ENCODE measurements at places on chromosomes 7 and 10. TPM values are rescaled to one million over a fixed set of nuclear protein-coding genes. Genes with fewer than 3 reads are reported as not detected.

The PILRA gene
- 0.28 TPM for total RNA-seq

The DYNC1I1 gene
- 1.4 TPM for total RNA-seq

The LRRC61 gene
- 38.3 TPM for total RNA-seq

The TFR2 gene
- 2.0 TPM for total RNA-seq

The KIAA1549 gene
- total RNA-seq, result 6.0 TPM
